ENCODE measurements at places on chromosomes 11 and 22.

GRCh38 chr22:23784215-23784732, 2.5 kb upstream of the SMARCB1 start:
- DNase-seq = peak; percentile 54

GRCh38 chr11:1531449-1532013, 40.5 kb downstream of the DUSP8 start:
- no peak for DNase-seq

DNA sequence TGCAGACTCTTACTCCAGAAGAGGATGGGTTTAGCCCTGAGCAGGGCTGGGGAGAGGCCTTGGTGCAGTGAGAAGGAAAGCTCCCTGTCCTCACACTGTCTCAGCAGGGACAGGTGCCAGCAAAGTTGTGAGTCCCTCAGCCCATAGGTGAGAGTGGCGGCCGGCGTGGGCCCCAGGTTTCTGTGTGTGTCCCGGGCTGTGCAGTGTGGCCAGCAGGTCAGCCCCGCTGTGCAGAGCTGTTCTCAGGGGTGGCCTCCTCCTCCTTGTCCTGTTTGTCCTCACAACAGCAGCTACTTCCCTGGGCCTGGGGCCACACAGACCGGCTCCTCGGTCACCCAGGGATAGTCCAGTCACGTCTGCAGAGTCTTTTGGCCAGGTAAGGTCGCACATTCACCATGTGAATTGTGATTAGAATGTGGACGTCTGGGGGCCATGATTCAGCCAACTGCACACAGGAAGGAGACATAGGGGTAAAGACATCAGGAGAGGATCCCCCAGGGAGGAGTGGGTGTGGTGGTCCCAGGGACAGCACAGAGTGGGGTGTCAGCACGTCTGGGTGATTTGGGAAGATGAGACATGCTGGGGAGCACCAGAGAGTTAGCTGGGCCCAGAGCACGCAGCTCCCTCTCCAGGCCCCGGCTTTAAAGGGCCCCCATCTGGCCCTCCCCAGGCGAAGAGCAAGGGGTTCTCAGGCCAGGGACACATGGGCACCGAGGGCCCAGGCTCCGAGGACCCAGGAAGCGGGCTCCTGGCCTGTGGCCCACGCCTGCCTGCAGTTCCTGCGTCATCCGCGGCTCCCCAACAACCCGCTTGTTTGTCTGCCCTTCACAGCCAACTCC, 81.6 kb downstream of the MYEOV start:
- no peak for DNase-seq

GRCh38 chr11:85764796-85765195, 46.1 kb downstream of the SYTL2 start:
- DNase-seq = no peak

GRCh38 chr11:13249177-13249576, 28.4 kb upstream of the BMAL1 start:
- DNase-seq = no peak

DNA sequence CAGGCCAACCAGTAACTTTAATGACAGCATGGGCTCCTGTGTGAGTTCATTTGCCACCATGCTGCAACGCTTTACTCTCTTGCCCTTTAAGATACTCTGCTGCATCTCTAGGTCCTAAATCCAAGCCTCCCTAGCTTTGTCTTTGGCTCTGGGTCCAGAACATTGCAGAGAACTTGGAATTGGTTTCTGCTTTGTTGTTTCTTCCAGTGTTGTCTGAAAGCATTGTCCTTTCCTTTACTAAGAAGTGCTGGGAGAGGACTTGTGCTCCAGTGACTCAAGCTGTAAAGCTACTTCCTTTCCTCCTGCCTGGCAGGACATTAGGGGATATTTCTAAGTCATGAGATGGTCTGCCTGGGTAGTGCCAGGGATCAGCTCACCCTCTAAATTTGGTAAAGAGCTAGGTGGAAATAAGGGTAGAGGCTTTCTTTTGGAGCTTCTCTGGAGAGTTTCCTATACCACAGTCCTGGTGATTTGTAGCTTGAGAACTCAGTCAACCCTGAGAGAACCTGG, 202.5 kb upstream of the CADM1 start:
- no peak for DNase-seq

DNA sequence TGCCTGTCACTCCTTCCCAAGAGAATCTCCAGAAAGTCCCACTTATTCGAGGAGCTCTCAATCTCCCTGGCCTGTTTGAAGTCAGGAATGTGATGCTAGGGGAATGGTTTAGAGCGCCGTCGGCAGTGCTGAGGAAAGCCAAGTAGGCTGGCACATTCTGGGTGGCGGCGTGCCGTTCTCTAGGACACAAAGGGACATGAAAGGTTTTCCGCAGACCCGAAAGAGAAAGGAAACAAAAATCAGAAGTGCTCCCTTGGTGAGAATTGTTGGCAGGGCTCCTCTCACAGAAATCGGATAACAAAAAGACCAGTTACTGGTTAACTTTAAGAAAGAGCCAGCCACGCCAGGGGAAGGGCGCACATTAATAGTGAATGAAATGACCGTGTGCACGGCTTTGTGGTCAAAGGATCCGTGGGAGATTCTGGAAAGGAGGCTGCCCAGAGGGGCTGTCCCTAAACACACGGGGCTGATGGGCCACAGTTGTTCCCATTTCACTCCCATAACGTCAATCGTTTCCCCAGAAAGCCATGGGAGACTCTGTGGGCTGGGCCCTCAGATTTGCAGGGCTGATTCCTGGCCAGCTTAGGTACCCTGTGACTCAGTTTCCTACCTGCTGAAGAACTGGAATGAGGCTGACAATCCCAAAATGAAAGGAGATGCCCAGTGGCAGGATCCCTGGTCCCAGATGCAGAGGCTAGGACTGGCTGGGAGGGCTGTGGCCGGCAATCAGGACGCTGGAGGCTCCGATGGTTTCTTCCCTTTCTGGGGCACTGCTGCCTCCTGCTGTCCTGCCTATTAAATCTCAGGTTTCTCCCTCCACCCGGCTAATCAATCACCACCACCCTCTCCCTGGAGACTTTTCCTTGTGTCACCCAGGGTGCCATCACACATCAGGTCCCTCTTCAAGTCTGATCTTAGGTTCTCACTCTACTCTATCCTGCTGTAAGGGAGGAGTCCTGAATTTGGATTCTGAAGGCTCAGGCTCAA, 82.3 kb downstream of the RCN1 start:
- peak; percentile 38 for DNase-seq

DNA sequence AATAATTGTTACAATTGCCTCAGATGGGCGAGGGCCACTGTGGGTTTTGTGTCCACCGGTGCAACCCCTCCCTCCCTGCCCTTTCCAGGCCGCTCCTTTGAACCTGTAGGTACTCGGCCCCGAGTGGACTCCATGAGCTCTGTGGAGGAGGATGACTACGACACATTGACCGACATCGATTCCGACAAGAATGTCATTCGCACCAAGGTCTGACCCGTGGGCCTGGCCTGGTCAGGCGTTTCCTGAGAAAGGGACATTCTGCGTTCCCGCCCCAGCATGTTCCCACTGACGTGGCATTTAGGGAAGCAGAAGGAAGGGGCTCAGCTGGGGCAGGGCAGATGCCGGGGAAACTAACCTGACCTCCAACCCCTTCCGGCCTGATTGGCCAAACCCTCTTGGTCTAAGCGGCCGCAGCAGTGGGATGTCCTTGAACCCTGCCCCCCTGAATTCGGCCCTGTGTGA, 10.1 kb downstream of the SIDT2 start:
- no peak for DNase-seq

- no peak for DNase-seq
These were observed 154.1 kb downstream of the CTTN start for GRCh38 chr11:70552167-70553150.

DNA sequence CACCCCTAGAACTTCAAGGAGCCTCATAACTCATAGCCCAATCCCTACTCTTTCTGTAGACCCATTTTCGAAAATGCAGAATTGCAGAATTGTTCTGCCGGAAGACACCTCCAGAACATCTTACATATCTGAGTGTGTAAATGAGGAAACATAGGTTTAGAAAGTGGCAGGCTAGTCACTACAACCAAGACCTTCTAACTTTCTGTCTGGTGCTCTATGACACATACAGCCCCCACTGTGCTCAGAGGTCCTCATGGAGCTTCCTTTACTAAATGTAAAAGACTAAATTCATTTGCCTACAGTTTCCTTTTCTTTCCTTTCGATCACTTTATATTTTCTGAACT, 132.1 kb upstream of the DDI1 start:
- DNase-seq = no peak

GRCh38 chr11:104219096-104219495, 55.1 kb upstream of the PDGFD start:
- no peak for DNase-seq

- DNase-seq = no peak
These were observed 6.0 kb upstream of the MS4A4A start for GRCh38 chr11:60274416-60274815.

DNA sequence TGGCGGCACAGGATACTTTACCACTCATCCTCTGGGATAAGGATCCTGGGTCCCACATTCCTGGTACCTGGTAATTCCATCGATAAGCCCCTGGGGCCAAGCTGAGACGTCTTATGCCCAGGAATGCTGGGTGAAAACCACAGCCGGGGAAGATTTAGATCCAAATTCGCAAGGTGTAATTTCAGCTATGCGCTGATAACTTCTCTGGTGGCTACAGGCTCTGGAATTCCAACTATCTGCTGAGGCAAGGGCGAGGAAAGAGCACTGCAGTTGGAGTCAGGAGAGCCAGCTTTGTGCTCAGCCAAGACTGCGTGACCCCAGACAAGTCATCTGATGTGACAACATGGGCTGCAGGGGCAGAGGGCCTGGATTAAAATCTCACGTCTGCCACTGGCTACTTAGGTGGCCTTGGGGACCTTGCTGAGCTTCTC, 9.9 kb upstream of the MYEOV start:
- DNase-seq = no peak
